Activated naive CD4-positive, alpha-beta T cell treated with anti-CD3 and anti-CD28 coated beads for 36 hours (primary cell): ENCODE measurements at places on chromosomes 13 and 19. TPM values are rescaled to one million over a fixed set of nuclear protein-coding genes. Genes with fewer than 3 reads are reported as not detected.

Gene ASPDH
- total RNA-seq, result not detected

Gene LYPD5
- 1.3 TPM for total RNA-seq

Gene CYP4F8
- total RNA-seq, result not detected

Gene ZNF433
- 0.52 TPM for total RNA-seq

Gene ZNF723
- not detected for total RNA-seq

Gene LGALS7
- not detected for total RNA-seq

Gene UPK1A
- total RNA-seq, result 0.21 TPM

Gene CGB1
- total RNA-seq, result not detected

Gene SULT2B1
- total RNA-seq, result not detected

Gene CACNG6
- not detected for total RNA-seq

Gene KCNK6
- total RNA-seq, result 5.8 TPM

Gene FAM216B
- total RNA-seq, result not detected

Gene ZNF224
- 8.7 TPM for total RNA-seq

Gene ICAM4
- total RNA-seq, result not detected

Gene IGFL1
- not detected for total RNA-seq

Gene FAAP24
- 9.6 TPM for total RNA-seq

Gene SPART
- 12.5 TPM for total RNA-seq

Gene COL5A3
- 0.05 TPM for total RNA-seq

Gene TEX26
- total RNA-seq, result not detected

Gene IFNL1
- 1.0 TPM for total RNA-seq

Gene KCNN4
- total RNA-seq, result 68.4 TPM

Gene SELENOV
- total RNA-seq, result not detected

Gene C19orf85
- total RNA-seq, result not detected

Gene RNASEH2B
- 49.7 TPM for total RNA-seq

Gene APOC4
- not detected for total RNA-seq

Gene C19orf38
- total RNA-seq, result 4.4 TPM

Gene SHANK1
- total RNA-seq, result not detected

Gene ZNF256
- total RNA-seq, result 4.4 TPM

Gene FBN3
- not detected for total RNA-seq

Gene CLEC11A
- 0.69 TPM for total RNA-seq

Gene NLRP4
- not detected for total RNA-seq

Gene ZNF491
- 1.2 TPM for total RNA-seq
